ENCODE measurements at places on chromosomes 3 and 15.
A peak's percentile ranks its signal among the peaks of the same experiment; 100 is the strongest.

- peak; percentile 25 for DNase-seq
These were observed 91.8 kb downstream of the ABHD5 start for GRCh38 chr3:43782541-43782940.

- DNase-seq: no peak
These were observed 594 bp upstream of the ICE2 start for GRCh38 chr15:60479361-60480110.

- DNase-seq: no peak
These were observed at the start of gene IGDCC3 for GRCh38 chr15:65377976-65378366. IGDCC3 (minus strand) TSS chr15:65378002; CDS start chr15:65377788, 214 bp downstream.

DNA sequence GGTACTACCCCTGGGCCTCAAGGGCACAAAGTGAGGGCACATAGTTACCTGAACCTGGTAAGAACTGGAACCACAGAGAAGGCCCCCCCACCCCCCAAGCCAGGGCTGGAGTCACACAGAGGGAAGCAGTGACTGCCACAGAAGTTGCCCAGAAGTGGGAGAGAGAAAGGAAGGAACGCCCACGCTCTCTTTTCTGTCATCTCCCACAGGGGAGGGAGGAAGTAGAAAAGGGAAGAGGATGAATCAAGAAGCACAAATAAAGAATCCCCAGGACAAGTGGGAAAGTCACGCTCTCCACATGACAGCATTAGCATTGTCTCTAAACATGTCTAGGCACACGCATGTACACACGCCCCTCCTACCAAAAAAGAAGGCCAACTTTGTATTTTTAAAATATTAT lies 114.7 kb upstream of the FRMD4B start:
- no peak for DNase-seq

DNA sequence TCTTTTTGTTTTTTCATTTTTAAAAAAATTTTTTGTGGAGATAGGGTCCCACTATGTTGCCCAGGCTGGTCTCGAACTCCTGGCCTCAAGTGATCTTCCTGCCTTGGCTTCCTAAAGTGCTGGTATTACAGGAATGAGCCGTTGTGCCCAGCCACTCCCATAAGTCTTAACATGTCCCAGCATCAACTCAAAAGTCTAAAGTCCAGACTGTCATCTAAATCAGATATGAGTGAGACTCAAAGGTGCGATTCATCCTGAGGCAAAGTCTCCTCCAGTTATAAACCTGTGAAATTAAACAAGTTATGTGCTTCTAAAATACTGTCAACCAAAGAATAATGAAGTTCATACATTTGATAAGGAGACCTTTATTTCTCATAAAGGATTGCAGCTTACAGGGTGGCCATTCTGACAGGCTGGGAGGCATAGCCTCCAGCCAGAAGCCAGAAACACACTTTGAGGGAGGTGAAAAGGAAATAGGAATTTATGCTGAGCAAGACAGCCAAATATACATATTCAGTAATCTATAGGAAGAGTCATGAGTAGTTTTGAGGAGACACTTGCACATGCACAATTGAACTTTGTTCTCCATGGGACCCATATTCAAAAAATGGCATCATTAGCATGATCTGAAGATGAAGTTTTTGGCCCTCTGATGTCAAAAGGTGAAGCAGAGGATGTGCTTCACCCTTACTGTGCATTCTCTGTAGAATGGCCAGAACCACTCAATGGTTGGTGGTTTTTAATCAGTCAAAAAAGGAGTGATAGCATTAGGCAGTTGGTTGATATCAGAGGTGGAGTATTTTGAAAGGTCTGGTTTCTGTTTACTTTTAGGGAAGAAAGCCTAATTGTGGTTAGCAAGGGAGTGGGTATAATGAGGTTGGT lies 11.0 kb upstream of the ZNF662 start:
- no peak for DNase-seq

DNA sequence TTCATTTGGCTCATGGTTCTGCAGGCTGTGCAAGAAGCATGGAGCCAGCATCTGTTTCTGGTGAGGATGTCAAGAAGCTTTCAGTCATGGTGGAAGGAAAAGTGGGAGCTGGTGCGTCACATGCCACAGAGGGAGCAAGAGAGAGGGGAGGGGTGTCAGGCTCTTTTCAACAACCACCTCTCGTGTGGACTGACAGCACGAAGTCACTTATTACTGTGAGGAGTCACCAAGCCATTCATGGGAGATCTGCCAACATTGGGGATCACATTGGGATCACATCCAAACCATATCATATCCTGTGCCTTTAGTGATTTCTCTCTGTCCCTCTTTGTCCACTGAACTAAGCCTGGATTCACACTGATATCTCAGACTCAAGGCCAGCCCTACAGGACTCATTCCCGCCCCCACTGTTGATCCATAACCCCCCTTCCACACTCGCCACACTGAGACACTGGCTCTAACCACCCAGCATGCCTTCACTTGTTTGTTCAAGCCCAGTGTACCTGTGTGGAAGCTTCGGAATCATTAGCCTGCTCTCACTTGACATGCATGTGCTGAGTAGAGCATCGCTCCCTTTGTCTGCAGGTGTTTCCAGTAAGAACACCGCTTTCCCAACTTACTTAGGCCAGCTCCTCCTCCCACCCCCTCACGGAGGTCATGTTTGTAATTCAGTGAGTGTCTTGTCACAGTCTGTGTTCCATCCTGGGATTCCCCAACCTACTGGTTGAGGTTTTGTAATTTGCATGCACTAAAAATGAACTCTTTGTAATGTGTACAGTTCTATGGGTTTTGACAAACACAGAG lies 132.2 kb downstream of the KLF13 start:
- peak; percentile 57 for DNase-seq

GRCh38 chr3:38353151-38353550 lies 6.6 kb downstream of the XYLB start:
- no peak for DNase-seq

DNA sequence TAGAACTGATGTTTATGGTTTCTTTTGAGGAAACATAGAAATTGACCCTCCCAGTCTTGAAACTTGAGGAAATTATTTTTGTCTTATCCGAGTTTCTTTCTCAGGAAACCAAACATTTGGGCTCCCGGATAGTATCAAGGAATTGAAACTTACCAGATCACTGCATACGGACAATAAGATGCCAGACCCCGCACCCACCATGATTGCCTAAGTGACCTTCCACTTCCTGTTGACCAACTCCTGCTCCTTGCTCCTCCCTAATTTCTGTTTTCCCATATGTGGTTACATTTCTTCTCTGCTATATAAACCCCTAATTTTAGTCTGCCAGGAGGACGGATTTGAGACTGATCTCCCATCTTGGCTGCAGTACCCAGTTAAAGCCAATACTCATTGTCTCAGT lies 118.4 kb upstream of the TPRG1 start:
- DNase-seq: no peak

DNA sequence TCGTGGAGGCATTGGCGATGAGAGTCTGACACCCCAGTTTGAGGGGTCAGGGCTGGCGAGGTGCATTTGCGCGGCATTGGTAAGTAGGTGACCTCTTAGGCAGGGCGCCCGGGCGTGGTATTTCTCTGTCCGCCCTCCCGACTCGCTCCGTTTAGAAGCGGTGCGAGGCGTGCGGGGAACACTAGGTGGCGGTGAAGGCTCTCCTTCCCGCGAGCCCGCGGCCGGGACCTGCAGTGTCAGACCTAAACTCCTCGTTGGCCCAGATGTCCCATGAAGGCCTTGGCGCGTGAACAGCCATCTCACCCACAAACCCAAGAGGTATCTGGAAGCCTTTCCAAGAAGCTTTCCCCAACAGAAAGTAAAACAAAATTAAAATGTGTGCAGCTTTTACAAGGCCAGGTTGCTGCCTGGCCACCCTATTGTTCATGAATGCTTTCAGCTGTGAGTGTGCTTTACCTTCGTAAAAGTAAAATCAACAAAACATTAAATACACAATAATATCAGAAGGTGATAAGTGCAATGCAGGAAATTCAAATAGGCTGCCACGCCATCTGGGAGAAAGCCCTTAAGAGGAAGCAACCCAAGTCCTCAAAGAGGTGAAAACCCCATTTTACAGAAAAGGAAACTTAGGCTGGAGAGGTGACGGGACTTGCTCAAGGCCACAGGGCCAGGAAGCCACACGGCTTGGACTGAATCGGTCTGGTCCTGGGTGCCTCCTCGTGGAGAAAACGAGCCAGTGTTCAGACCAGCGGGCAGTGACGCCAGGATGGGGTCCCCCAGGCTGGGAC lies 120.3 kb downstream of the ETFA start:
- peak; percentile 81 for DNase-seq

GRCh38 chr3:48400824-48401433 lies 28.9 kb downstream of the FBXW12 start:
- peak; percentile 62 for DNase-seq

DNA sequence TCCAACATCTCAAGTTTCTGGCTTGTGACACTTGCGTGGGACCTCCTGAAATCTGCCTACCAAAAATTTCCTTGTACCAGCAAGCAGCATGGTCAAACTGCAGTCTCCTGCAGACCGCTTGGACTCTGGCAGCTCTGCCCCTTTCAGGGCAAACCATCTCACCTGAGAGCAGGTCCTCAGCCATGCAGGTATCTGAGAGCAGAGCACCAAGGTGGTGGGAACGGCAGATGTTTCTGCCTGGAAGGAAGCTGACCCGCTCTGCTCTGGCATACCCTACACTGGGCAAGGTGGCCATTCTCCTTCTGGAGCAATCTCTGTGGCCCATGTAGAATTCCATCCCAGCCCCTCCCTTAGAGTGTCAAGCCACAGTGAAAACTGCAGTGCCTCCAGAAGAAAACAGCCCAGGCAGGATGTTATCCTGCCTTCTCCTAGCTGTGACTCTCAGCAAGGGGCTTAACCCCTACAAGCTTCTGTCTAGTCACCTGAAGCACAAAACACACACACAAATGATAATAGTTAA lies 21.6 kb downstream of the MESD start:
- DNase-seq: no peak

DNA sequence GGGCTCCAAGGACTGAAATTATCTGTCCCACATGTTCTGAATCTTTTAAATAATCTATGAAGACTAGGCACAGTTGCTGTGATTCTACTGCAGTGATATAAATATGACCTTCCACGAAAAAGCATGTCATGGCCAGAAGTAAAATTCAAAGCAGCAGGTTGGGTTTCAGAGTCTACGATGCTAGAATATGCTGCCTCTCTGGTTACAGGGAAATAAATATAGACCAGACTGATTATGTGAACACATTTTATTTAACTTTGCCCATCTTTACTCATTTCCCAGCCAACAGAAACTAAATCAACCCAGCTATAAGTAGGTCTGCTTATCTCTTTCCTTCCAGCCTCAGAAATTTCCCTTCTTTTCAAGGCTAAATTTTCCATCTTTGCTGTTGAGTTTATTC lies 19.9 kb upstream of the TM6SF1 start:
- DNase-seq: no peak

DNA sequence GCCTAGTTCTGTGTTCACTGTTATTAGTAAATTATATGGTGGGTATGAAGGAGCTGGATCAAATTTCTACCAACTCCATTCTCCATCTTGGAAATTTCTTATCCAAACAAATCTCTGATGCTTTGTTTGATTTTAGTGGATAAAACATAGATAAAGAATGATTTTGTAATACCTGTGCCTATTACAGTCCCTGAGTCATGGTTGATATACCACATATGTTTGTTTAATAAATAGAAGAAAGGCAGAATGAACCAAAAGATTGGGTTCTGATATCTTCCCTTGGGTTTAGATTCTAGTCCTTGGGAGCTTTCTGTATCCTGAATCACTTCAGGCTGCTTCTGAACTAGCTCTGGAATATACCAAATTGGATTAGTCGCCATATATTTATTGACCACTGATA lies 203.6 kb downstream of the PDCD6IP start:
- no peak for DNase-seq

DNA sequence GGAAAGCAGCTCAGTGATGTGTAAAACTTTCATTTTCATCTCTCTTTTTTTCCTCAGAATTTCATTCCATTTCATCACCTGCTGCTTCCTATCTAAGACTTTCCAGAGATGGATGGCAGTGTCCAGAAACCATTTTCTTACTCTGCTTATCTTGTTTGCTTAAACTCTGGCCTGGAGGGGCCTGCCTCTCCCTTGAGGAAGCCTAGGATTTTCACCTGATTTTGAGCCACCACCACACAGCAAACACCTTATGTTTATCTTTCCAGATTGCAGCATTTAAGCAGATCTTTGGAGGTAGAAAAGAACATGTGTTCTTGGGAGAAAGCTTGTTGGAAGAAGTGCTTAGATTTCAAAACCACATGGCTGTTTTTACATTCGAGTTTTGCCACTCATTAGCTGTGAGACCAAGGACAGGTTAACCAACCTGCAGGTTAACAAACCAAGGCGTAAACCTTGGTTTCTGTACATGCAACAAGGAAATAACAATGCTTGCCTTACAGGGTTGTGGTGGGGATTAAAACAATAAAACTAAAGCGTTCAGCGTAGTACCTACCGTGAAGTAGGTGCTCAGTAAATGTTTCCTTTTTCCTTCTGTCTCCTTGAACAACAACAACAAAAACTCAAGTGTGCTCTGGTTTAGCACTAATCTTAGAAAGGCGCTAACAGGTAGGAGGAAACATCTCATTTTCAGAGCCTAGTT lies 120.3 kb downstream of the CLSTN2 start:
- DNase-seq: no peak

GRCh38 chr15:94234300-94234699 lies 2.9 kb downstream of the MCTP2 start:
- no peak for DNase-seq

Measured in left forelimb (tissue), 1 donor.